Frontal cortex (tissue), 4 donors: ENCODE measurements at places on chromosomes 13 and 19.

- DNase-seq, result no peak
Observed at GRCh38 chr19:19402656-19403372, 2.7 kb upstream of the GATAD2A start.

- DNase-seq, result peak; percentile 52
Observed at GRCh38 chr19:10006335-10006708, 4.0 kb downstream of the COL5A3 start.

- no peak for DNase-seq
Observed at GRCh38 chr19:13005861-13006370, 10.6 kb downstream of the NFIX start.

DNA sequence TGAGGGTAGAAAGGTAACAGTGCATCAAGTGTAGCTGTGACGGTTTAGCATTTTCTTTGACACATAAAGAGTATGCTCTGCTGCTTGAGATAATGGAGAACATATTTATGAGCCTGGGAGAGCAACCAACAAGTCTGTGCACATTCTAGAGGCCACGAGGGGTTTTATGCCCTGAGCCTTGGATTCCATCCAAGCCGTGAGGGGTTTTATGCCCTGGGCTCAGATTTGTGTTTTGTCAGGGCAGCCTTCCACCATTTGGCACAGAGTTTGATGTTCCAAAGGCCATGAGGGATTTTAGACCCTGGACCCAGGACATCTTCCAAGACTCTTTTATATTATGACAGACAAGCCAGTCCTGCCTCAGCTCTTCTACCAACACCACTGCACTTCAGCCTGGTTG, 106.4 kb downstream of the ZNF486 start:
- no peak for DNase-seq

DNA sequence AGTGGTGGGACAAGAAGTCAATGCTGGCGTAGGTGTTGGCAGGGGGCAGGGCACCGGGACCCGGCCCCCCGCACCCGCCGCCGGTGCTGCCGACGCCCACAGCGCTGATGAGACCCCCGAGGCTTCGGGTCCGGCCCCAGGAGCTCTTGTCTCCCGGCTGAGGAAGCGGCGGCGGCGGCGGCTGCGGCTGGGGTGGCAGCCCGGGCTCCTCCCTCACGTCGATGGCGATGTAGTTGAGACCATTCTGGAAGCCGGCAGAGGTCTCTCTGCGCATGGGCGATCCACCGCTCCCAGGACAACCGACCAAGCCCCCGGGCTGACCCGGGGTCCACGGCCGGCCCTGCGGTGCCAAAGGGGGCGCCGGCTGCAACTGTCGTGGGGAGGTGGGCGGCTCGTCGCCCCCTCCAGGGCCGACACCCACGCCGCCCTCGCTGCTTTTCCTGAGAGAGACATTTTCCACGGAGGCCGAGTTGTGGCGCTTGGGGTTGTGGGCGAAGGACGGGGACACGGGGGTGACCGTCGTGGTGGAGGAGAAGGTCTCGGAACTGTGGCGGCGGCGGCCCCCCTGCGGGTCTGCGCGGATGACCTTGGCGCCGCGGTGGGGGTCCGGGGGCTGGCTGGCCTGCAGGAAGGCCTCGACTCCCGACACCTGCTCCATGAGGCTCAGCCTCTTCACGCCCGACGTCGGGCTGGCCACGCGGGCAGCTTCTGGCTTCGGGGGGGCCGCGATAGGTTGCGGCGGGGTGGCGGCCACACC, 4.1 kb downstream of the IRS2 start:
- DNase-seq, result no peak

- DNase-seq, result no peak
Observed at GRCh38 chr19:518598-519231, 11.4 kb downstream of the TPGS1 start.

DNA sequence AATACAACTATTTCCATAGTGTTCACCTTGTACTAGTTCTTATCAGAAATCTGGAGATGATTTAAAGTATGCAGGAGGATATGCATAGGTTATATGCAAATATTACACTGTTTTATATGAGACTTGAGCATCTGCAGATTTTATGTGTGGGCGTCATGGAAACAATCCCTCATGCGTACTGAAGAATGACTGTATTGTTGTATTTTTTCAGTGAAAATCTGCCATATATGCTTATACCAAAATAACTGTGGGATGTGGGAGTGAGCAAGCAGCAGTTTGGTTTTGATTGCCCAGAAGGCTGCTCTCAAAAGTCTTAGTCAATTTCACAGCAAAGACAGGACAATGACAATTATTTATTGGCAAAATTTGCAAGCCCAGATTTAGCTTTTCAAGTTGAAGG, 238.8 kb upstream of the PCDH20 start:
- no peak for DNase-seq

DNA sequence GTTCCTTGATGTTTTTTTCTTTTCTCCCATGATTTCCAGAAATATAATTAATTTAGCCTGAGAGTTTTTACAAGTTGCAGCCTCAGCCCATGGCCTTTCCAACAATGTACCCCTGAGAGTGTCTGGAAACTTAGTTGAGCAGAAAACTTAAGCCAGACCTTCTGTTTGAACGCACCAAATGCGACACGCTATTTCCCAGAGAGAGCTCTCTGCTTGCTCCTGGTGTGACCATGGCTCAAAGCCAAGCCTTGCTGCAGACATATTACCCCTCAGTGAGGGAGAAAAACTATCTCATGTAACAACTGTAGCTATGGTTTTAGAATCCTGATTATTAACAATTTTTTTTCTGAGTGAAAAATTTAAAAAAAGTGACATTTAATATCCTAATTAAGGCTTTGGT, 1204.5 kb upstream of the SLC10A2 start:
- DNase-seq, result no peak

DNA sequence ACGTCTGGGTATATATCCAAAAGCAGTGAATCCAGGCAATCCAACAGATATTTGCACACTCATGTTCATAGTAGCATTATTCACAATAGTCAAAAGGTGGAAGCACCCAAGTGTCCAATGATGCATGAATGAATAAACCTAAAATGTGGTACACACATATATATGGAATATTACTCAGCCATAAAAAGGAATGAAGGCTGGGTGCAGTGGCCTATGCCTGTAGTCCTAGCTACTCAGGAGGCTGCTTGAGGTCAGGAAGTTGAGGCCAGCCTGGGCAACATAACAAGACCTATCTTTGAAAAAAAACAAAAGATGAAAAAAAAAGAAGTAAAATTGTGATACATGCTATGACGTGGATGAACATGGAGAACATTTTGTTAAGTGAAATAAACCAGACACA, 10.4 kb upstream of the USP12 start:
- DNase-seq, result no peak

DNA sequence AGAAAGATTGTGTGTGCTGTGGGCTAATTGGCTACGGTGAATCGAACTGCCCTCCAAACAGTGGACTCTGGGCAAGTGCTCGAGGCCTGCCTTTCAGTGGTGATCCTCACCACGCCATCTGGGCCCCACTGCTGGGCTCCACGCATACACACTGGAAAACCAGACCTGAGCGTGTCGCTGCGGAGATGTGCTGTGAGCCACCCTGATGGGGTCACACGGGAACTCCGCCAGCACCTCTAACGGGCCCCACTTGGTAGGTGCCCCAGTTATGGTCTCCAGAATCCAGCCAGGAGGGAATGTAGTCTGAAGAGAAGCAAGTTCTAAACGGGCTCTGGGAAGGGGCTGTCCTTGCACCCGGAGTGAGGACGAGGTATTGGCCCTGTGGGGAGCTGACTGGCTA, 39.3 kb downstream of the C13orf46 start:
- no peak for DNase-seq

DNA sequence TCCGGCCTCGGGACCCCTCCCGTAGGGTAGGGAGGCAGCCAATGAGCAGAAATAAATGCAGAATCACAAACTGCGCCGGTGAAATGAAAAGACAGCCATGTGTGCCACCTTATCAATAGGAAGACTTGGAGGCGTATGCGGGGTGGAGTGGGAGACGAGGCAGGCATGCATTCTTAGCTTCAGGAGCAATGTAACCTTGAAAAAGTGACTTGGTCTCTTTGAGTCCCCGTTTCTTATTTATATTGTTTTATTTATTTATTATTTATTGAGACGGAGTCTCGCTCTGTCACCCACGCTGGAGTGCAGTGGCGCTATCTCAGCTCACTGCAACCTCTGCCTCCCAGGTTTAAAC, 16.0 kb downstream of the SSC5D start:
- DNase-seq, result no peak

- no peak for DNase-seq
Observed at GRCh38 chr13:82661126-82661525, 1221.1 kb downstream of the SLITRK1 start.

DNA sequence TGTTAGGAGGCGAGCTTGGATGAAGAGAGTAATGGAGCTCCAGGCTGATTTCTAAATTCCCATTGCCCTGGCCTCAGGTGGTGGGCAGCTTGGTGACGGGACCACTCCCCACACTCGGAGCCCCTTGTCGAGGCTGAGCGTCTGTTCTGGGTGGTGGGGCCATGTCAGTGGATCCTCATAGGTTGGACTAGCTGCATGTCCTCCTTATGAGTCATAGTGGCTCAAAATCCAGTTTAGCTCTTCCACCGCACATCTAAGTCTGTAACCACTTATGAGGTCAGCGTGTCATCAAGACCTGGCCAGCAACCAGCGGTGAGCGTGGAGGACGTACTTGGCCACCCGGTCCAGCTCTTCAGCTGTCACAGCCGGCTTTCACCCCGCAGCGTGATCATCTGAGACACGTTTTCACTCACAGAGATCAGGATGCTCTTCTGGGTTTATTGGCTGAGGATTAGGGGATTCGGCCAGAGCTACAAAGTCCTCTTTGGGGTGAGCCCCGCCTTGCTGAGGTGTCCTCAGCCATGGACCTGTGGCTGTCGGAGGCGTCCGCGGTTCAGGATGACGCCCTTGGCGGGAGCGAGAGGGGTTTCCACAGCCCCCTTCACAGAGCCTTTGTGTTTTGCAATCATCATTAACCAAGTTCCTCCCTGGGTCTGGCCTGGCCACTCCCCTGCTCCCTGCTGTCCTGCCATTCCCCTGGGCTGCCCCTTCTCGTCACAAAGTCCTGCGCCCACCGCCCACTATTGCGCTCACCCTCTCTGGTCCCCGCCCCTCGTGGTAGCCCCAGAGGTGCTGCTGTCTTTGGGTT, 41.9 kb downstream of the ADPRHL1 start:
- no peak for DNase-seq

- DNase-seq, result no peak
Observed at GRCh38 chr13:24644036-24644435, 36.2 kb upstream of the ATP12A start.

DNA sequence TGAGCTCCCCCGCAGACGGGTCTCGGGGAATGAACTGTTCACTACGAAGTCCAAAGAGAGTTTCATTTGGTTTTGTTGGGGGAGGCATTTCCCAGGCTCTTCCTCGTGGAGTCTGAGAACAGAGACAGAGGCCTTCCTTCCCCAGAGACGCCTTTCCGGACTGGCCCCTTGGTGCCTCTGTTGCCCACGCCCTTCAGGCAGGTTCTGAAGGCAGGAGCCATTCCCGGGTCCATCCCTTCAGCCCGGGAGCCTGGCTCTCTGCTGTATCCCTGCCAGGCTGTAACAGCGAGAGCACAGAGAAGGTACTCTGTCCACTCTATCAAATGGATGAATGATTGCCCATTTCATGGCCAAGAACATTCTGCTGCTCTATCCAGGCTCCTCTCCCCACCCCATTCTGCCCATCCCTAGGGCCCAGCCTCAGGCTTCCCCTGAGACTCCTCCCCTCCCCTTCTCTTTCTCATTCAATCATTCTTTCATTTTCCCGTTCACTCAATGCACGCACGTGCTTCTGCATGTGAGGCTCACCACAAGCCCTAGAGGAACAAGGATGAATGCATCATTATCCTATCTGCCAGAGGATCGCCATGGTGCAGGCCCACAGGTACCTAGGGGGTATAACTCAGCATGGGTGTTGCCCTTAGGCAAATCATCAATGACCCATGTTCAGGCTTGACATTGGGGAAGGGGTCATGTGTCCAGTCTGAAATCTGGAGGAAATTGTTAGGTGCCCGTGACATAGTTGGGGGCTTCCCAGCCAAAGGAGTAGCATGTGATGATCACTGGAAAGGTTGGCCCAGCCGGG, 298.6 kb downstream of the ZNF536 start:
- no peak for DNase-seq

GRCh38 chr13:110280231-110280813, 26.6 kb downstream of the COL4A1 start:
- DNase-seq, result no peak

DNA sequence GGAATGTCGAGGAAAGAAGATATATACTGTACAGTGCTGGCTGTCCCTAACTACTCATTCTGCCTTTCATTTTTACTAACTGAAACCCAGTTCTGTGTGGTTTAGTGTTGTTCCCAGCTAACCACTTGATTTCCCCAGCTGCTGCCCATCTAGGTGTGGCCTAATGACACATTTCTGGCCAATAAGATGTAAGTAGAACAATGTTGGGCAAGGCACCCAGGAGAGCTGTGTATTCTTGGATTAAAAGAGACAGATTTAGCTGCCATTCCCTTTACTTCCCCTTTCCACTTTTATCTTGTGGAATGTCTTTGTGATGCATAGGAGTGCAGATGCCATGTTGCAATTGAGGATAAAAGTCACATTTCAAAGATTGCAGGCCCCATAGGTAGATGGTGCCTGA, 28.3 kb upstream of the PCDH9 start:
- DNase-seq, result no peak

DNA sequence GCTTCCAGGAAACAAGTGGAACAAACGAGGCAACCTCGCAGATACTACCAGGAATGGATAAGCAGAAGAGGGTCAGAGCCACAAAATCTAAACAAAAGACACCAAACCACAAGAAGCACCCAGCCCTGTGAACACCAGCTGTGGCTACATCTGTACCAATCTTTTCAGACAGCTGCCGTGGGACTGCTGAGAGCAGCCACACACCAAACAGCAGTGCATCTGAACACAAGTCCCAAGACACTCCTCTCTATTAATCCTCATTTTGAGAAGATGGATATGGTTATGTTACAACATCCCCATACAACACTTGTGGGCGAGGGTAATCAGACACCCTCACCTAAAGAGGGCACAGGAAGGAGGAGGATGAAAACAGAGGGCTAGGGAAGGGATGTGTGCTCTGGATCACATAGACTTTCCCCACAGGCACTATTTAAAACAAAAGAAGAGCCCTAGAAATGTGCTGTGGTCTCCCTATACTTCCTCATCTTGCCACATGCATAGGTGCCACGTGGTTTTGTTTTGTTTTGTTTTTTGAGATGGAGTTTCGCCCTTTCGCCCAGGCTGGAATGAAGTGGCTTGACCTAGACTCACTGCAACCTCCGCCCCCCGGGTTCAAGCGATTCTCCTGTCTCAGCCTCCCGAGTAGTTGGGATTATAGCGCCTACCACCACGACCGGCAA, 41.6 kb upstream of the ZNF14 start:
- DNase-seq, result no peak

DNA sequence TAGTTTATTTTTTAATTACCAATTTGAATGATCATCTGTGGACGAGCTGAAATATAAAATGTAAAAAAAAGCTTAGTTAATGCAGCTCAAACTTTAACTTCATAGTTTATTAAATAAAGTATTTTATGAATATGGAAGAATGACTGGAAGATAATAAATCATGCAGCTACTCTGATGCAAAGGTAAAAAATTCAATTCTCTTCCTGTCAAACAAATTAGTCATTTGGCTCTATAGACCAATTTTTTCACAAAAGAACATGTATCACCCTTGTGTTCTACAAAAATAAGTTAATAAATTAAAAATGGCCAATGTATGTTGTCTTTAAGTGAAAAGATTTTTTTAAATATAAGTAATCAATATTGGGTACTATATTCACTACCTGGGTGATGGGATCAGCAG, 26.2 kb downstream of the EXOSC8 start:
- DNase-seq, result no peak

- DNase-seq, result peak; percentile 13
Observed at GRCh38 chr13:92187378-92187989, 789.1 kb downstream of the GPC5 start.
